Stimulated activated CD4-positive, alpha-beta T cell treated with anti-CD3 and anti-CD28 coated beads, Interleukin-2, amount 100 ng/mL, for 4 hours (primary cell): ENCODE measurements at places on chromosomes 11 and 22.
A peak's percentile ranks its signal among the peaks of the same experiment; 100 is the strongest.

DNA sequence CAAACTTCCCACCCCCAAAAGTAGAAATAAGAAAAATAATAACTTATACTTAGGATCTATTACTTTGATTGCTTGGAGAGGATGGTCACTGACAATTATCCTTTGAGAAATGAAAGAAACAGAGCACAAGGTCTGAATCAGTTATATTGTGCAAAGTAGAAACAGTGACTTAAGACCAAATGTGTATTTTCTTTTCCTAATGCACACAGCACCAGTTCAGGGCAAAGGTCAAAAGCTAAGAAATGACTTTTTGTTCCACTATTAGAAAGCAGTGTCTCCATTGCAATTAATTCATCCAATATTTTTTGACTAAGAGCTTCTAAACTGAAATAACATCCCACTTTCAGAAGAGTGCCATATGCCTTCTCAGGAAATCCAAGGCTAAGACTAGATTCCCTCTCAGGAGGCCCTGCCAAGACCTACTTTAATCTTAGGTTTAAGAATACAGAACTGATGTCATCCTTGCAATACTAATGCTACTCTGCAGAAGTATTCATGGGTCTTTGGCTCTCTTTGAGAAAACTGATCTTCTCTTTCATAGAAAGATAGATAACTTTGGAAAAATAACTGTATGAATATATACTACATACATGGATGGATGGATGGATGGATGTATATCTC lies 147.0 kb downstream of the APOL5 start:
- no peak for DNase-seq

- DNase-seq: no peak
Observed at GRCh38 chr11:27387362-27387761, 24.3 kb upstream of the CCDC34 start.

GRCh38 chr11:70292863-70293262 lies 22.4 kb downstream of the PPFIA1 start:
- DNase-seq: no peak

DNA sequence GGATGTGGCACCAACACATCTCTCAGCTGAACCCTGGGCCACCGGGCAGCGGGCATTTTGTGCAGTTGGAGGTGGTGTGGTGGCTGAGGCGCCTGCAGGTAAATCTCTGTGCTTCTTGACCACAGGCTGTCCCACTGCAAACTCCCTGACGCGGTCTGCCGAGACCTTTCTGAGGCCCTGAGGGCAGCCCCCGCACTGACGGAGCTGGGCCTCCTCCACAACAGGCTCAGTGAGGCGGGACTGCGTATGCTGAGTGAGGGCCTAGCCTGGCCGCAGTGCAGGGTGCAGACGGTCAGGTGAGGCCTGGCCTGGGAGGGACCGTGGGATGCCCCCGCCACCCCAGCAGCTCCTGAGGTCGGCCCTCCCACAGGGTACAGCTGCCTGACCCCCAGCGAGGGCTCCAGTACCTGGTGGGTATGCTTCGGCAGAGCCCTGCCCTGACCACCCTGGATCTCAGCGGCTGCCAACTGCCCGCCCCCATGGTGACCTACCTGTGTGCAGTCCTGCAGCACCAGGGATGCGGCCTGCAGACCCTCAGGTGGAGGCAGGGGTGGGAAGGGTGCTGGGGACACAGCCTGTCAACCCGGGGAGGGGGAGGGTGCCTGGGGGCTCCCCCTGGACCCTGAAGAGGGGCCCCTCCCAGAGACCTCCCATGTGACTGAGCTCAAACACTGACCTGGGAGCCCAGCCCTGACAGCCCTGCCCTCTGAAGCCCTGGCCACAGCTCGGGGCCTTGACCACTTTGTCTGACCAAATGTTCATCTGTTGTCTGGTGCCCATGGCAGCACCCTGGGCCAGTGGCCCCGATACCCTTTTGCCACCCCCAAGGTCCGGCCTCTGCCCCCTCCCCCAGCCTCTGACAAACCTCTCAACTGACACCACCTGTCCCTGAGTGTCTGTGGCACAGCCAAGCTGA lies 4.6 kb upstream of the PGGHG start:
- no peak for DNase-seq

DNA sequence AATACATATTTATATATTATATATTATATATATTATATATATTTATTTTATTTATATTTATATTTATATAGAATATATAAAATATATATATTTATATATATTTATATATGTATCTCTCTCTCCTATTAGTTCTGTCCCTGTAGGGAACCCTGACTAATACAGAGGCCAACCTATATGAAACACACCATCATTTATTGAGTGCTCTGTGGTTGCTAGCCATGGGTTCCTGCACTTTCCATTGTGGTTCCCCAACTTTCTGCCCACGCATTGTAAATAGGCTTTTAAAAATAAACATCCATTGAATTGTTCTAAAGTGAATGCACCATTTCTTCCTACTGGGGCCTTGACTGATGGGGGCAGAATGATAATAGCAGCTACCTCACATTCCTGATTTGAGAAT lies 93.8 kb upstream of the SESN3 start:
- DNase-seq: no peak

DNA sequence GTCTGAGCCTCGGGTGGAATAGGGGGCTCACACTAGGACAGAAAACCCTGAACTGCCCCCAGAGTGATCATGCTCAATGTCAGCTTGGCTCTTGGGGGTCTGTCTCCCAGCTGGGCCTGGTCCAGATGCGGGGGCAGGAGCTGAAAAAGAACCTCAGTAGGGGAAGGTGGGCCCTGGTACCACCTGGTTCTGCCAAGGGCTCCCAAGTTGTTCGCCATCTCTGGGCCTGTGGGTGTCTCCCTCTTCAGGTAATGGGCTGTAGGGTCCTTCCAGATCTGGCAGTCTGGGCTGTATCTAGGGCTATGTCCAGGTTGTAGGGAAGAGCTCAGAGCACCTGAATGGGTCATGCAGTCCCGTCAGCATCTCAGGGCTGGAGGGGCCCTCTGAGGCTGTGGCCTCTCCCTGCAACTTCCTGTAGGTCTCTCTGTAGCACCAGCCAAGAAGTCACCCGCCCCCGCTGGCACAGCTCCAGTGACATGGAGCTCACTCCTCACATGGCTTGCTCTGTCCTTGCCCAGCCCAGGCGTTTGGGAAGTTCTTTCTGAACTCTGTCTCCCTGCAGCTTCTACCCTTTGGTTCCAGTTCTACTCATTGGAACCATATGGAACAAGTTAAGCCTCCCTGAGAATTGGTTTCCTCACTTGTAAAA lies 33.0 kb upstream of the SOX10 start:
- DNase-seq: no peak

DNA sequence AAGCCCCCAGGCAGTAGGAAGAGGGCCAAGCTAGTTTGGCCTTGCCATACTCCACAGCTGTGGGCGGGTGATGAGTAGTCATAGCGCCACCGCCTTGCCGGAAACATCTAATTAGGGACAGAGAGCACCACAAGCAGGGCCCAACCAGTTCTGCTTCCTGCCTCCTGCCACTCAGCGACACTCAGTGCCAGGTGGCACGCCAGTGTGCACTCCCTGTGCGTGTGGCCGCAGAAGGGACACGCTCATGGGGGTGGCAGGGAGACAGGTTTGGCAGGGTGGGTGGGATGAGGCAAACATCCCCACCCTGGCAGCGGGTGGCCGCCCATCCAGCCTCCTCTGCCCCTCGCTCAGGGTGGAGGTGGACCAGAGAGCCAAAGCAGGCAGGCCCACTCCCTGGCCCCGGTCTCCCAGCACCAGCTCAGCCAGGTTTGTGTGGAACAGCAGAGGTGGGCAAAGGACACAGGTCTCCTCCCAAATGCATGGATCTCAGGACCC lies 4.9 kb downstream of the OVOL1 start:
- peak; percentile 11 for DNase-seq

DNA sequence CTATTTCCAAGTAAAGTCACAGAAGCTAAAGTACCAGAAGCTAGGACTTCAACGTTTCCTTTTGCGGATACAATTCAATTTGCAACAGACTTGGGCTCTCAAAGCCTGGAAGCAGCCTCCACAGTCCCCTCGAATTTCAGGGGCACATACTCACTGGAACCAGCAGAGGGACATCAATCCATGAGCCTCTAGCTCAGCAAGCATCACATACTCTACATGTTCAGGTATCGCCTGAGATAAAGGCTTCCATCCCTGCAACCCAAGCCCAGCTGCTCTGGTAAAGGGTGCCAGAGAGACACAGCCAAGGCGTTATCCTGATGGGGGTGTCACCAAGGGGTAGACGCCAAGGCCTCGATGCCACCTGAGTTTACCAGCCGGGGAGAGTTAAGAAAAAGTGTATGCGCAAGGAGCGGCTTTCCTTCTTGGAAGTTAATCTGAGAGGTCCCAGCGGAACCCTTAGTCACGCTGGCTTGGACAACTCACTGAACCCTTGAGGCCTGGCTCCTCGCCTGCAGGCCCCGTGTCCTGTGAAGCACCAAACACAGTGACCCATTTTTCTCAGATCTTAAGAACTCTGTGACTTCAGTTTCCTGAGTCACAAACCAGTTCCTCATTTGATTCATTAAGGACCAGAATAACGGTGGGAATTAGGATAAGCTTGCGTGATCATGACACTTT lies 13.0 kb downstream of the LTO1 start:
- no peak for DNase-seq

DNA sequence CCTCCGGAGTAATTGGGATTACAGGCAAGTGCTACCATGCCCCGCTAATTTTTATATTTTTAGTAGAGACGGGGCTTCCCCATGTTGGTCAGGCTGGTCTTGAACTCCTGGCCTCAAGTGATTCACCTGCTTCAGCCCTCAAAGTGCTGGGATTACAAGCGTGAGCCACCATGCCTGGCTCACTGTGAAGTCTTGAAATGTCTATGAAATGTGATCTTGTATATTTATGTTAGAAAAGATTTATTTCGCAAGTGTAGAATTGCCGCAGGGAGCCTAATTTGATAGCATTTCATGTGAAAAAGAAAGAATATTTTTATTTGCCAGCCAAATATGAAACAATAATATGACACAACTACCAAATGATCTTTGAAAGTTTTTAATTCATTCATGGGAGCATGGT lies 52.1 kb downstream of the GRAMD1B start:
- no peak for DNase-seq

- no peak for DNase-seq
Observed at GRCh38 chr11:121800240-121800639, 315.8 kb downstream of the BLID start.

DNA sequence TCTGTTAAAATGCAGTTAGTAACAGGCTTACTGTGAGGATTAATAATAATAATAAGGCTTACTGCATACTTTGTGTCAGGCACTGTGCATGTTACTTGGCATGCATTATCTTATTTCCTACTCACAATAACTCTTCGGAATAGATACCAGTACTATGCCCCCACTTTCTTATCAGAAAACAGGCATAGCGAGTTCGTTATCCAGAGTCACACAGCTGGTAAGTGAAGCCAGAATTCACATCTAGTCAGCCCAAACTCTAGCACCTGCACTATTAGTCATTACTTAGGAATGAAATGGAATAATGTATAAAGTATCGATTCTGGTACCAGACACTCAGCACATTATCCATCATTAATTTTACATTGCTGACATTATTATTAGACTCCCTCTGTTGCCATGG lies 155.7 kb upstream of the BLID start:
- no peak for DNase-seq

DNA sequence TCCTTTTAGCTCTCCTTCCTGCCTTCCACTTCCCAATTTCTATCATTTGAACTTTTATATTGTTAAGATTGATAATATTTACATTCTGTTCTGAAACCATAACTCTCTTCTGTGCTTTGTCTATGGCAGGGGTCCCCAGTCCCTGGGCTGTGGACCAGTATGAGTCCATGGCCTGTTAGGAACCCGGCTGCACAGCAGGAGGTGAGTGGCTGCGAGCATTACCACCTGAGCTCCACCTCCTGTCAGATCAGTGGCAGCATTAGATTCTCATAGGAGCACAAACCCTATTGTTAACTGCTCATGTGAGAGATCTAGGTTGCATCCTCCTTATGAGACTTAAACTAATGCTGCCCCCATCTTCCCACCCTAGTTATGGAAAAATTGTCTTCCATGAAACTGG lies 48.4 kb upstream of the HEPHL1 start:
- no peak for DNase-seq

GRCh38 chr11:66932543-66932942 lies 25.6 kb downstream of the PC start:
- DNase-seq: no peak

DNA sequence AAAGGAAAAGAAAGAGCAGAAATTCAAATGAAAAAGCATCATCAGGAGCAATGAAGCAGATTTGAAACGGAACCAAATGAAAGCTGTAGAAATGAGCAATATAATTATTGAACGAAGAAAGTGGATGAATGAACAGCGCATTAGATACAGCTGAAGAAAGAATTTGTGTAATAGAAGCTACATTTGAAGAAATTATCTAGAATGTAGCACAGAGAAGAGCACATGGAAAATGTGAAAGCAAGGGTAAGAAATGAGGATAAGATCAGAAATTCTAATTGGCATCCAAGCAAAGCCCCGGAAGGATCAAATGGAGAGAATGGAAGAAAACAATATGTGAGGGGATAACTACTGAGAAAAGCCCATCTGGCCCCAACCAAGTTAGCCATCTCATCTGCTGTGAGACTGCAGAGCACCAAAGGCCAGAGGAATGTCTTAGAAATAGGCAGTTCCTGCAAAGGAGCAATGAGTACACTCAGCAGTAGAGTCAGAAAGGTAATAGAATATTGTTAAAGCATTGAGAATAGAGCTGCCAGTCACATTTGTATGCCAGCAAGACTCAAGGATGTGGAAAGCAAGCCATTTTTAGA lies 51.9 kb downstream of the MED15 start:
- no peak for DNase-seq

DNA sequence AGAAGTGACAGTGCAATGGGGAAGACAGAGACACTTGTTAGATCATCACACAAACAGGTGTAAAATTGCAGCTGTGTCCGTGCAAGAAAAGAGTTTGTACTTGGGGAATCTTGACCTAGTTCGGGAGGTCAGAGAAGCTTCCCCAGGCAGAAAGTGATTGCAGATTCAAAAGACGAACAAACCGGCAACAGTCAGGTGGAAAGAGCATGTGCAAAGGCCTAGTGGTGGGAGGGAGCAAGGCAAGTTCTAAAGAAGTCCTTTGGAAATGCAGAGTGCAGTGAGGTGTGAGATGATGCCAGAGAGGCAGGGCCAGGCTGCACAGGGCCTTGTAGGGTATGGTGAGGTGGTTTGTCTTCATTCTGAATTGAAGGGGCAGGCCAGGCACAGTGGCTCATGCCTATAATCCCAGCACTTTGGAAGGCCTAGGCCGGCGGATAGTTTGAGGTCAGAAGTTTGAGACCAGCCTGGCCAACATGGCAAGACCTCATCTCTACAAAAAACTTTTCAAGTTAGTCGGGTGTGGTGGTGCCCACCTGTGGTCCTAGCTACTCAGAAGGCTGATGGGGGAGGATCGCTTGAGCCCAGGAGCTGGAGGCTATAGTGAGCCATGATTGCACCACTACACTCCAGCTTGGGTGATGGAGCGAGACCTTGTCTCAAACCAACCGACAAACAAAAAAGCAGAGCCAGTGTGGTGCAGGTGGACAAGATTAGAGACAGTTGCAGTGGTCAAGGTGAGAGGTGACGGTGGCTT lies 1.9 kb upstream of the ESS2 start:
- DNase-seq: no peak
